Activated naive CD4-positive, alpha-beta T cell (primary cell): ENCODE measurements at places on chromosomes 3 and 15.

DNA sequence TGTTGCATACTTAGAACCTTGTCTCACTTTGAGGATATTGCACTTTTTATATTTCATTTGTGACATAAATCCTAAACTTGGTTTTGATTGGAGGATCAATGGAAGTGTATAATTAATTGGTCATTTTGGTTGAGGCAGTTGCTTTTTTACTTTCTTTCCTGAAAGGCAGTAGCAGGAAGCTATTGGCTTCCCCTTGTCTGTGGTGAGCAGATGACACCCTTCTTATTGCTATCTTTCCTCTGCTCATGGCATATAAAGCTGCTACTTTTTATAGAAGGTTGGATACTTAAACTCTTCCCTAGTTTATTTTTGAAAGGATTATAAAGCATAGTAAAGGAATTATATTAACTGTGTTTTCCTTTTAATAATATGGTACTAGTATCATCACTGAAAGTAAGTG is 28.6 kb downstream of the FAM98B start:
- DNase-seq = no peak

- no peak for DNase-seq
Measured at GRCh38 chr3:188506446-188506845, 352.5 kb downstream of the LPP start.

- no peak for DNase-seq
Measured at GRCh38 chr3:52697632-52697965, 8.0 kb downstream of the GLT8D1 start.

GRCh38 chr3:141743305-141743704 is 5.2 kb downstream of the RNF7 start:
- no peak for DNase-seq

GRCh38 chr3:115857518-115858136 is 234.3 kb downstream of the GAP43 start:
- no peak for DNase-seq

- DNase-seq = no peak
Measured at GRCh38 chr3:56940976-56941375, 119.5 kb upstream of the SPATA12 start.

DNA sequence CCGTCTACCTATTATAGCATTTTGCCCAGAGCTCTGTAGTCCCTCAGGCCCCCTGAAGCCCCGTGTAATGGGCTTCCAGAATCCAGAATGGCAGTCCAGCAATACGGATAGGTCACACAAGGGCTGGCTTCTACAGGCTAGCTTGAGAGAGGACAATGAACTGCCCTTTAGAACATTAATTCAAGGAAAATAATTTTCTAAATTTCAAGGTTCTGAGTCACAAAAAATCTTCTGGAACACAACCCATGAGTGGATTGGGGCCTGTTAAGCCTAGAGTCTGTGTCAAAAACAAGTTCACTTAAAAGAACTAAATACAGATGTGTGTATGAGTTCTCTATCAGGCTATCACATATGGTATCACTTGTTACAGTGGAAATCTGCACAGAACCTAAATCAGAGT is 28.8 kb downstream of the DCP1A start:
- DNase-seq = no peak
